NB4 (cell line): ENCODE measurements at places on chromosomes 11 and 22.

DNA sequence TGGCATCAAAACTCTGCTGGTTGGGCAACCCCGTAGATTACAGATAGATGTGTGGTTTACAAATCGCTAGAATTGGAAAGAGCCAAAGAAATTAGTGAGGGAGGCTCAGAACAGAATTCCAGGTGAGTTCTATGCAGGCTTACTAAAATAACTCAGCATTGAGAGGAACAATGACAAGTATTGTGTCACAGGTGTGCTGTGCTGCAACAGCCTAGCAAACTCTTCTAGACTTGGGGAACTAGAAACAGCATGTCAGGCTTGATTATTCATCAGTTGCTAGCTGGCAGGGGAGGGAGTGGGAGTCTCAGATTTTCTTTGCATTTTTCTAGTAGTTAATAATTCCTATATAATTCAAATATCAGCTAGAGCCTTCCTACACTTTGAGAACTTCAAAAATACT is 26.3 kb upstream of the RASD2 start:
- no peak for DNase-seq

DNA sequence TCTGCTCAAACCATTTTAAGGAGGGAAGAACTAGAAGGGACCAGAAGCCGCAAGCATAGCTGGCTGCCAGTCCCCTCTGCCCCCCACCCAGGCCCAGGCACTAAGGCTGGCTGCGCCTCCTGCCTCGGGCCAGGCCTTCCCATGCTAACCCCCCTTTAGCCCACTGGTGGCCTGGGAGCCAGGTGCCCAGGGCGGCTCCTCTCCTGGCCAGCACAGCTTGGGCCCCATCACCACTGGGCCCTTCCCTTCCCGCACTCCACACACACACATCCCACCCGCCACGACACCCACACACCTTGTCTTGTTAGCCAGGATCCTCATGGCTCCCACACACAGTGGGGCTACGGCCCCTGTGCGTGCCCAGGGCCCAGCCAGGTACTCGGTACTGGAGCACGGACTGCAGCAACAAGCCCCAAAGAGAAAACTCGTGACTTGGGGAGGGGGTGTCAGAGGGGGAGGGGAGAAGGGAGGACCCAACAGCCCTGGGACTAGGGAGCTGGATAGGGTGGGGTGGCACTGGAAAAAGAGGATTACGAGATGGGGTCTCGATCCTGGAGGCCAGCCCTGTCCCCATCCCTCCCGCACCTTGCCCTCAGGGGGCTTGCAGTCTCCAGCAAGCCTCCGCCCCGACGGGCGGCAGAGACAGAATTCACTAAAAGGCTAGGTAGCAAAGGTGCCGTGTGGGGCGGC is 16.0 kb downstream of the BCL9L start:
- DNase-seq: no peak

- no peak for DNase-seq
Measured at GRCh38 chr22:40030026-40030757, 35.4 kb downstream of the FAM83F start.

DNA sequence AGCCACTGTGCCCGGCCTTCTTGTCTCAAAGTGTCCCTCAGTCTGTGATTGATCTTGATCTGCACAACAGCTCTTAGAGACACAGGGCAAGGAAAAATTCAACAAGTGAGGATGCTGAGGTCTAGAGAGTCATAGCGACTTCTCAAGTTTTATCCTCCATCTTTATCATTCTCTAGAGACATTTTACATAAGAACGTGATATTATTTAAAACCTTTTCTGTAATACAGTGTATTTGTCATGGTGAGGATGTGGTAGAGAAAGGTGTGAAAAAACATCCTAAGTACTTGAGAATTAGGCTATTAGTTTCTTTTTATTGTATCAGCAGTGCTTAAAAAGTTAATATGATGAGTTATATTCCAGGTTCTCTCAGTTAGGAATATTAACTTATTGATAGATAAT is 50.2 kb downstream of the EMSY start:
- DNase-seq: no peak

DNA sequence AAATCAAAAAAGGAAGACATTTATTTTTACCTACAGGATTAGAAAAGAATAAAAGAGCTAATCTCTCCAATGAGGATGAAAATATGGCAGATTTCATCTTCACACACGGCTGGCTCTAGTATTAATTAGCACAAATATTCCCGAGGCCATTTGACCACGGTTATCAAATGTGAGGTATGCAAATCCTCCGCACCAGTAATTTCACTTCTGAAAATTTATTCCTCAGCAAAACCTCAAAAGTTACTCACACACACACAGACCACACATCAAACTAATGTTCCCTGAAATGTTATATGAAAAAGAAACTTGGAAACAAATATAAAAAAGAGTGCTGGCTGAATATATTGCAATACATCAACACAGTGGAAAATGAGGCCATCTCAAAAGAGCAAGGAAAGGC is 32.8 kb downstream of the CELSR1 start:
- no peak for DNase-seq

DNA sequence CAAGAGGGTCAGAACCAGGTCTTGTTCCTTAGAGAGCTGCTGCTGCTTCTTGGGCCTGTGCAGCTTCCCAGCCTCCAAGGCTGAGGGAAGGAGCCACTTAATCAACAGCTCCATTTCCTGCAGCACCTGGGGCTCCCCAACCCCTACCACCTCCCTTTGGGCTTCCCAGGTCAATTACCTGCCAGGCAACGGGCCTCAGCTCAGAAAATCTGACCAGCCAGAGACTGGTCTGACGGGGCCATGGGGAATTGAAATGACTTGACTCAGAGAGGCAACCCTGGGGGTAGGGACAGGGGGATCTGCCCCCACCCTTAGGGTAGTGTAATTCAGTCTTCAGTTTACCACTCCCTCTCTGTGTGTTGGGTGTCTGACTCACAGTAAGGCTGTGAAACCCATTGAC is 4.7 kb upstream of the MAJIN start:
- DNase-seq: no peak

DNA sequence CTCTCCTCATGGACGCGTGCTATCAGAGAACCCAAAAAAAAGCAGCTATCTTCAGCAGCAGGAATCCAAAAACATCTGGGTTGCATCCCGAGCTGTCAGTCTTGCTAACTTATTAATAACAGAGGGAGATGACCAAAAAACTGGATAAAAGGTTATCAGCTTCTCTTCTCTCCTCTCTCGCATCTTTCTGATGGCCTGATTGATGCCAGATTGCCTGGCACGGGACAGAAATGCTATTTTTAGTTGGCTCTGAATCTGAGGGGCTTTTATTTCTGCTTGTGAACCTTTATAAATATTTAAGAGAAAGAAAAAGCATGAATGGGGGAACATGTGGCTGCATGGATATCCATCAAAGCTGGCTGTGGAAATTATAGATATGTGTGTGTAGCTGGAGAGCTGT is 230.3 kb downstream of the ETS1 start:
- no peak for DNase-seq

GRCh38 chr11:116187026-116187425 is 585.8 kb downstream of the BUD13 start:
- no peak for DNase-seq

GRCh38 chr11:26131406-26131805 is 200.5 kb upstream of the ANO3 start:
- DNase-seq: no peak

DNA sequence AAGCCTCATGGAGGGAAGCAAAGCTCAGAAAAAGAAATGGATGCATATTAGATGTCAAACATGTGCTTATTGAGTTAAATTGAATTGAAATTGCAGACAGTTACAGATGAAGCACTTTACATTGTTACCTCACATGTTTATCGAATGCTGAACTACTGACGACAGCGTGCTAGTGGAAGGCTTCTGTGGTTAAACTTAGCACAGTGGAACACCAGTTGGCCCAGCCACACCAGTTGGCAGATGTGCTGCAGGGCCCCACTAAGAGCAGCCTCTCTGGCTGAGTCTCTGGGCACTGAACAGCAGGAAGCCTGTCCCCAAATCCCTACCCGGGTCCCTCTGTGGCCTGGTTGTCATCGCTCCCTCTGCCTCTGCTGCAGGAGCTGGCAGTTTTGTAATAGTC is 242.1 kb downstream of the NTM start:
- no peak for DNase-seq

- DNase-seq: no peak
Measured at GRCh38 chr22:20019661-20020532, 1.0 kb upstream of the TANGO2 start.

- peak; percentile 79 for DNase-seq
Measured at GRCh38 chr11:128582496-128583366, 4.6 kb downstream of the ETS1 start.

DNA sequence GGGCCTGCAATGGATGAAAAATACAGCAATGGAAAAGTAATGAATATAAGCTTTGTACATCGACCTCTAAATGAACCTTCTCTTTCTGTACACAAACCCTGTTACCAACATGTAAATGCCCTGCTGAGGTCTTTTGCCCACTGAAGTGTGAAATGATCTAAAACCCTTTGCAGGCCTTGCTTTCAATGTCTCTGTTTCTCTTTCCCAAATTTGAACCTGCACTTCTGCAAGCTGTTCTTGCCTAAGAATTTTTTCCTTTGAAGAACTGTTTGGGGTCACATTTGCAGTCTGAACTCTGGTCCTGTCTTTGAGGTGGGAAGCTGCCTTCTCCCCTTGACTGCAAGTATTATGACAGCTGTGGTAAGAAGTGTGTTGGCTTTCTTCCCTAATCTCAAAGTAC is 1237.1 kb downstream of the FAM181B start:
- DNase-seq: no peak

DNA sequence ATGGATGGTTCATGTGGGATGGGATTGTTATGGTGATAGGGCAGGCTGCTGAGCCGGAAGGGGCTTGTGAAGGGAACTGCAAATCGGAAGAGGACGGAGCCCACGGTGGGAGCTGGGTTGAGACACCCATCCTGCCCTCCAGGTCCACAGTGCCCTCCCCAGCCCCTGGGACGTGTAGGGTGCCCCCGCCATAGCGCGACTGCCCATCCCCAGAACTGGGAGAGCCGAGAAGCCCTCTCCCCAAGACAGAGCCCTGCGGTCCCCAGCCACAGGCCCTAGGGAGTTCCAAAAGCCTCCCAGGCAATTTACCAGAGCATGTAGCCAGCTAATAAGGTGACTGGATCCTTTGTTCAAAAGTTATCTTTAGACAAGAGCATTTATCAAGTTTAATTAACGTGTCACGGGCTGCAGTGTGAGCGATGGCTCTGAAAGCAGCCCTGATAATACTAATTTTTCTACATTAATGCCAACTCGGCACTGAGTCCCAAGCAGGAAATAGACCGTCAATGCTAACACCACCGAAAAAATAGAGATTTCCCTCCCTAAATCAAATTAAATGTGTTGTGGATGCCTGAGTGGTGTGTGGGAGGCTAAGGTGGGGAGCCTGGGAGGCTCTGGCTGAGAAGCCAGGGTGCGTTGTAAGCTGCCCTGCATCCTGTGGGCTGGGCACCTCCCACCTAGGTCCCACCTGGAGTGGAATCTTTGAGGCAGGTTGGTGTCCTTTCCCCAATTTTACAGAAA is 76.8 kb upstream of the RTL6 start:
- DNase-seq: no peak

- DNase-seq: no peak
Measured at GRCh38 chr11:114678125-114679036, at the start of gene NXPE2. Gene NXPE2, plus strand, starts transcription at chr11:114678527. Its CDS starts 49 bp downstream, at chr11:114678576.

DNA sequence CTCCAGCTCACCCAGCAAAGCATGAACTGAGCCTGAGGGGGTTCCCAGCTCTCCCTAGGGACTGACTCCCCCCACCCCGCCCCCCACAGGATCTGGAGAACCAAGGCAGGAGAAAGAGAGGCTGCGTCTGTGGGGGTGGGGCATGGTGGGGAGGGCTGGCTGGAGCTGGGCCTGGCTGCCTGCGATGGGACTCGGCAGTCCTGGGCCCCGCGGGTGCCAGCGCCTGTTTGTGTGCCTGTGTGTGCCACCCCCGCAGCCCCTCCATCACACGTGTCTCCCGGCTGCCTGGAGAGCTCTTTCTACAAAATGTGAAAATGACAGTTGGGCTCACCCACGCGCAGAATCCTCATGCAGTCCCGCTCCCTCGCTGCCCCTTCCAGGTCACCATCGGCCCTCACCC is 46.8 kb downstream of the CACNA1I start:
- no peak for DNase-seq

DNA sequence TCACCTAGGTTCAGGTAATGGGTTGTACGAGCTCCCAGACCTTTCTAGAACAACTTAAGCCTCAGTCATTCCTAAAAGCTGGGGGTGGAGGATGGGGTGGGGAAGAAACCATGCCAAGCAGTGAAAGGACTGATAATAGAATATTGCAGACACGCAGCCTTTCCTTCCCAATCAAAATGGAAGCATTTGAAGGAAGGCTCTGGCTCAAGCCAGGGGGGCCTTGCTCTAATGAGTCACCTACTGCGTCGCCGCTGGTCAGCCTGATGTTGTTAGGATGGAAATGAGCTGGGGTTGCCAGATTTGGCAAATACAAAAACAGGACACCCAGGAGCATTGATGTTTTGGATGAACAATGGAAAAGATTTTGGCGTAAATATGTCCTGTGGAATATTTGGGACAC is 6.2 kb downstream of the SYT12 start:
- DNase-seq: no peak

DNA sequence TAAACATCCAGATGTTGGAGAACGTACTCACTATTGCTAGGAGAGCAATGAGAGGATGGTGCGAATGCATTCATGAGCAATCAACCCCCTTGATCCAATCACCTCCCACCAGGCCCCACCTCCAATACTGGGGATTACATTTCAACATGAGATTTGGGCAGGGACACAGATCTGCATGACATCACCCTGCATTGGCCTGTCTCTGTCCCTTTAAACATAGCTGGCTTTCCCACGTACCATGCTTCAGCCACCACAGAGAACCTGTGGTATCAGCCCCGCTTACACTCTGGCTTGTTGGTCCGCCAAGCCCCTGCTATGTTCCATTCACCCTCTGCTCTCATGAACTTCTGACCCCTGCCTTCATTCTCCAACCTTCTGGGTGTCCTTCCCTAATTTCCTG is 157.5 kb upstream of the E2F8 start:
- no peak for DNase-seq

GRCh38 chr11:124147951-124148350 is 32.7 kb downstream of the VWA5A start:
- DNase-seq: no peak

DNA sequence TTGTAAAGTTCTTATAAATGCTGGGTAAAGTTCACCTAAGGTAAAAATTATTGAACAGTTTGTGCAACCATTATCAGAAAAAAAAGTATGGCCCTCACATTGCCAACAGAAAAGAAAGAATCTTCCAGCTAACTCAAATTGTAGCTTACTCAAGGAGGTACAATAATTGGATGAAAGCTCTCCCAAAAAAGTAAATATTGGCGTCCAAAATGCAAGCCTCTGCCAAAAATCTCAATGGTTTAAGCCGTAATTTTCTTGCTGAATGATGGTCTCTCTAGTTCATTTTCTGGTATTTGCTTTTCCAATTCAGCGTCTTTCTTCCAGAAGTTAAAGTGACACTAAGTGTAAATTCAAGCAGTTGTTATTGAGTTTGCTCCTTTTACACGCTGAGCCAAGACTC is 727.3 kb downstream of the LRRC4C start:
- DNase-seq: no peak

- DNase-seq: no peak
Measured at GRCh38 chr11:70663815-70664214, 265.5 kb downstream of the CTTN start.

- DNase-seq: no peak
Measured at GRCh38 chr11:79845002-79845709, 404.3 kb upstream of the TENM4 start.
